Lower leg skin (tissue), 4 donors: ENCODE measurements at places on chromosomes 2 and 18.
A peak's percentile ranks its signal among the peaks of the same experiment; 100 is the strongest.

DNA sequence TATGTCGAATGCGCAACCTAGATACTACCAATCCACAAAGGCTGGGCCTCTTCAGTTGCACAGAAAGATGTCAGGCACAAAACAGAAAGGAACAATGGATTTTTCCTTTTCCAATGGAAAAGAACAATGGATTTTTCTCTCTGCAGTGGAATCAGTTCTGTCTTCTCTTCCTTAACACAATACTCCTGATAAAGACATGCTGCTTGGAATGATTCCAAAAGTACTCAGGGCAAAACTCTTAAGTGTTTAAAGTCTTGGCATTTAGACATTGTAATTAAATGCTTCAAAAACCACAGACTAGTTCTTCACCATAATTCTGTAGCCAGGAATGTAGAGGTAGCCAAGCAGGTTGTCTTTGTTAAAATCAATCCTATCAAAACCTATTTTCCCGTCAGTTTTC lies 46.7 kb upstream of the FLACC1 start:
- DNase-seq: no peak

- no peak for DNase-seq
Measured at GRCh38 chr2:72108121-72108520, 39.5 kb downstream of the CYP26B1 start.

- no peak for DNase-seq
Measured at GRCh38 chr18:12052866-12053265, 40.8 kb upstream of the ANKRD62 start.

DNA sequence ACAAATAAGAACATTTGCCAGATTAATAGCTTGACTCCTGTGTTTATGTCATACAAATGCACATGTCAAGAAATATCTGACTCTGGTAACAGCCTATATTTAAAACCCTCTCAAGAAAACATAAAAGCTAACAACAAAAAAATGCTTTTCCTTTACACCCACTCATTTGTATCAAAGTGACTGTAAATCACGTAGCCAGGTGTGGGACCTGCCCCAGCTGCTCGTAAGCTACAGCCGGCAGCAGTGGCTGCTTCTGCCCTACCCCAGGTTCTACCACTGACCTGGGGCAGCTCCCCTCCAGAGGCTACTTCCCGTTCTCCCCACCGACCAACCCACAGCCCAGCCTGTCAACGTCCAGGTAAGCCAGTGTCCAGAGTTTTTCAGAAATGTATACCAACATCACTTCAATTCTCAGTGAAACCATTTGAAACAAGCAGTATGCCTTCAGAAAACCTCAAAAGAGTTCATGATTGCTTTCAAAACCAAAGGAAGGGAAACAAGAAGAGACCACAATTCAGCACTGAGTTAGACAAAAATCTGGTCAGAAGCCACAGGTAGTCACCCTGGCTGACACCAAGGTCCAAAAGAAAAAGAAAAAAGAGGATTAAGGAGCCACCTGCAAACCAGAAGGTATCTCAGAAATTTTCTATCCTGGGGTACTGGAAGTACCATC lies 40.4 kb downstream of the KIDINS220 start:
- DNase-seq: no peak

DNA sequence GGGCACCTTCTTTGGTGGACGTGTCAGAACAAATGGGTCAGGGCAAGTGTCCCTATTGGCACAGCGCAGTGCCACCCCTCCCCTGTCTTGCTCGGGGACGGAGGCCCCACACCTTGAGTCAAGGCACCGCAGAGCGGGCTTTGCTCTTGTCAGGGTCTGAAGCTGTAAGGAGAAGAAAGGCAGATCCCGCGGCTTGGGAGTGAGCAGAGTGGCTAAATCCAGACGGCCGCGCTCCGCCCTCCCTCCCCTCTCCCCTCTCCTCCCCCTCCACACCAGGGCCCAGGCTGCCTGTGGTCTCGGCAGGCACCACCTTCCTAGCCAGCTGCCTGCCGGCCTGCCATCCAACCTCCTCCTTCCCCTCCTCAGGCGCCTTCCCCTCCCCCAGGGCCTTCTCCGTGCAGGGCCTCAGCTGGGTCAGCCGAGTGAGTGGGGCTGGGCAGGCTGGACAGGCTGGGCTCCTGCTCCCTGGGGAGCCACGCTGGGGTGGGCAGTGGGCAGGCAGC lies 25.8 kb downstream of the SPEG start:
- no peak for DNase-seq

DNA sequence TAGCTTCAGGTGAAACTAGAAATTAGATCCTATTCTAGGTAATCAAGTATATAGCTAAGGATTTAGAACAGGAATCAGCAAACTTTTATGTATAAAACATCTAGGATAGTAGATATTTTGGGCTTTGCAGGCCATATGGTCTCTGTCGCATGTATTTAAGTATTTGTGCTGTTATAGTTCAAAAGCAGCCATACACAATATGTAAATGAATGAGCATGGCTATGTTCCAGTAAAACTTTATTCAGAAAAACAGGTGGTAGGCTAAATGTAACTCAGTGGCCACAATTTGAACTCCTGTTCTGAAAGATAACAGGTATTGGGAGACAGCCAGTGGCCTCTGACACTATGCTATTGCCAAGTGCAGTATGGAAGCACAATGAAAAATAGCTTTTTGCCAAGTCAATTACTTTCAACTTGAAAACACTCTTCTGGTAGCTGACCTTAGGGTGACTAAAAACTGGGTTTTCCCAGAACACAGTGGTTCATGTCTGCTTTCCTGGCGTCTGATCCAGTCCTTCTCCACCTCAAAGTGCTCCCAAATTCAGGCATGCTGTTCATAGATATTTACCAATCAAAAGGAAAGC lies 304.7 kb upstream of the SYT4 start:
- no peak for DNase-seq

GRCh38 chr2:48714245-48714644 lies 41.3 kb downstream of the LHCGR start:
- no peak for DNase-seq

- no peak for DNase-seq
Measured at GRCh38 chr18:45652303-45653080, 37.2 kb downstream of the SLC14A2 start.

GRCh38 chr2:205925373-205926337 lies 160.3 kb downstream of the INO80D start:
- DNase-seq: peak; percentile 94

DNA sequence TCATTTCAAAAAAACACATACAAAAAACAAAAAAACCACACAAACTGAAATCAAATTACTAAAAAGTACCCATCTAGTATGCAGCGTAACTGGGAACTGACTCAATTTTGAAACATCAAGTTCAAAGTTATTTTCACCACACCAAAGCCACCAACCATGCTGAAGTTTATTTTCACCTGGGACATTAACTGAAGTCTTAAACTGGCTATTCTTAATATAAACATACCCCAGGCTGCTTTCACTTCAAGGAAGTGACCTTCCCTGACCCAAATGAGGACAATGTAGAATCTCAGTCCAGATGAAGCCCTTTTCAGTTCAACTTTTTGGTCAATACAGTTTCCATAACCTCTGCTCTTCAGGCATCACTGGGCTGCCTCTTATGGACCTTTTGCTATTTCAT lies 84.6 kb downstream of the PIGN start:
- no peak for DNase-seq

GRCh38 chr2:238743243-238744065 lies 104.4 kb upstream of the TWIST2 start:
- DNase-seq: peak; percentile 69

- DNase-seq: no peak
Measured at GRCh38 chr2:127365211-127365643, 22.5 kb downstream of the MAP3K2 start.

DNA sequence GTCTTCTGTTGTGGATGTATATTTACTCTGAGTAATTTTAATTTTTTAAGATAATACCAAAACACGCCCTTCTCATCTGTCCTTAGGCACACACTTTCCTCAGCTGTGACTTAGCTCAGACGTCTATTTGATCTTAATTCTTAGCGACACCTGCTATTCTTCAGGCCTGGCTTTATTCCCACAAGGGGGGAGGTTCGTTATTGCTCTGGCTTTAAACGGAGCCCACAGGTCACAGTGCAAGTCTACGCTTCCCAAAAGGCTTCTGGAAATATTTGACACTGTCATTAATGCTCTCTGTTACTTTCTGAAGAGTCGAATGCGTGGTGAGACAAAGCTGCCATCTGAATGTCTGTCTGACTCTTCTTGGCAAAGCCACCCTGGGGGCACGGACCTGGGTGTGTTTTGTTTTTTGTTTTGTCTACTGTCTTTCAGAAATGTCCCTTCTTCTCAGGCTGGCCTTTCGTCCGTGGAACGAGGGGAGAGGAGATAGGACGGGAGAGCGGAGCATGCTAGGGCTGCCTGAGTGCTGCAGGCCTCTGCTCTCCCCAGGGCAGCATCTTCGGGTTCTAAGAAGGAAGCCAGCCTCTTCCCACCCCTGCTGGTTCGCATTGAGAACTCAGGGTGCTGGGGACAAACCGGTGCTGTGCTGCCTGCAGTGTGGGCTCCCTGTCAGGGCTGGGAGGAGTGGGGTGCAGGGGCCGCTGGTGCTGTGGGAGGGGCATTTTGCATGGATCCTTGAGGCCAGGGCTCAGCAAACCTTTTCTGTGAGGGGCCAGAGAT lies 61.9 kb downstream of the ASAP2 start:
- no peak for DNase-seq

DNA sequence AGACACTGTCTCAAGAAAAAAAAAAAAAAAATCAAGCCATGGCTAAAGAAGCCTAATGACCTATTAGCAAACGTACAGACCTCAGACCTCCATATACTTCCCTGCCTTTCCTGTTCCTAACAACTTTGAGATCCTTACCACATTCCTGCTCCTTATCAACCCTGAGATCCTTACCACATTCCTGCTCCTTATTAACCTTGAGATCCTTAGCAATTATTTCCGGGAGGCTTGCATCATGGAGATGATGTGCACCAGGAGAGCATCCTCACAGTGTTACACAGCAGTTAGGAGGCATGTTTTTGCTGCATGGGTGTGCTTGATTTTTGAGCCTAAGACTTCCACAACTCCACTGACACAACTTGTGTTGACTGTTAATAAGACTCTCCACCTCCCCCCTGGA lies 54.6 kb upstream of the RASGRP3 start:
- DNase-seq: no peak

DNA sequence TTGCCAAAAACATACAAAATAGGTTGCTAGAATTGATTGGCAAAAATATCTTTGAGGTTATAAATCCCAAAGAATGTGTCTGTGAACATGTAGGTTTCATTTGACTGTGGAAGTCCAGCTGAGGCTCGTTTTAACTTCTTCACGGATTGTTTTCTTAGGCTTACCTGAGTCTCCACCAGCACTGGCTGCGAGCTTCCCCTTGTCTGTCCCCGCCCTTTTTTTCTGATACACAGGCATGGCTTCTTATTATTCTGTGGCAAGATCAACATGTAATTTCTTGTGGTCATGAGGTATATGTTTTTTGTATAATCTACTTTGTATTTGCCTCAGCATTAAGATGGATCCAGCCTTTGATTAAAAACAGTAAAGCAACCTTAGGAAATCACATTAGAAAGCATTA lies 7.2 kb upstream of the SLC40A1 start:
- no peak for DNase-seq

DNA sequence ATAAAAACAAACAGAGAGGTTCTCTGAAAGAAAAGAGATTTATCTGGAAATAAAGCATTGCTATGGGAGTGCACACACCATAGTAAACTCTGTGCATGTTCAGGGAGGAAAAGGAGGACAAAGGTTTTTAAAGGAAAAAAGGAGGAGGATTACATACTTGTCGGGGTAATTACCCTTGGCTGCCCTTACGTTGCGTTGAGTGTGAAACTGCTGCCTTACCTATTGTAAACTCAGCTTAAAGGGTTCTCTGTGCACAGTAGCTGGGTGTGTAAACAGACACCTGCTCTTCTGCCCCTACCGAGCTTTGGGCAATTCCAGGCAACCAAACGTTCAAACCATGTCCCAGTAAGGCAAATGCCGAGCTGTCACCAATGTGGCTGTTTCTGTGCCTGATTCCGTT lies 29.6 kb upstream of the PXDN start:
- no peak for DNase-seq

DNA sequence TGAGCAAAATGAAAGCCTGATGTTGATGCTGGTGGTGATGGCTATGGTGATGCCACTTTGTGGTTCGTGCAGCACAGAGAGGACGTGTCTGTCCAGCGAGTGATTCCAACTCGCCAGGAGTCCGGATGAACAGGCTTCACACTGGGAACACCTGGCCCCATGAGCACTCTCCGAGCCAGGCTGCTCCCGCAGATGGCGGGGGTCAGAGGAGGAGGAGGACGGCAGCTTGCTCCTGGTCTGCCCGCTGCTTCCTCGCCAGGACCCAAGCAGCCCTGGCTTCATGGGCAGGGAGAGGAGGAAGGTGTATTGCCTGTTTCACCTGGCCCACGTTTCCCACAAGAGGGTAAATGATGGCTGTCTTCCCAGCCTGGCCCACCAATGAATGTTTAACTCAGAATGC lies 121.6 kb downstream of the MTCL1 start:
- no peak for DNase-seq

GRCh38 chr2:88032070-88032702 lies 15.8 kb upstream of the RNU2-63P start:
- DNase-seq: no peak

GRCh38 chr18:3725115-3725514 lies 275.1 kb downstream of the TGIF1 start:
- DNase-seq: no peak

DNA sequence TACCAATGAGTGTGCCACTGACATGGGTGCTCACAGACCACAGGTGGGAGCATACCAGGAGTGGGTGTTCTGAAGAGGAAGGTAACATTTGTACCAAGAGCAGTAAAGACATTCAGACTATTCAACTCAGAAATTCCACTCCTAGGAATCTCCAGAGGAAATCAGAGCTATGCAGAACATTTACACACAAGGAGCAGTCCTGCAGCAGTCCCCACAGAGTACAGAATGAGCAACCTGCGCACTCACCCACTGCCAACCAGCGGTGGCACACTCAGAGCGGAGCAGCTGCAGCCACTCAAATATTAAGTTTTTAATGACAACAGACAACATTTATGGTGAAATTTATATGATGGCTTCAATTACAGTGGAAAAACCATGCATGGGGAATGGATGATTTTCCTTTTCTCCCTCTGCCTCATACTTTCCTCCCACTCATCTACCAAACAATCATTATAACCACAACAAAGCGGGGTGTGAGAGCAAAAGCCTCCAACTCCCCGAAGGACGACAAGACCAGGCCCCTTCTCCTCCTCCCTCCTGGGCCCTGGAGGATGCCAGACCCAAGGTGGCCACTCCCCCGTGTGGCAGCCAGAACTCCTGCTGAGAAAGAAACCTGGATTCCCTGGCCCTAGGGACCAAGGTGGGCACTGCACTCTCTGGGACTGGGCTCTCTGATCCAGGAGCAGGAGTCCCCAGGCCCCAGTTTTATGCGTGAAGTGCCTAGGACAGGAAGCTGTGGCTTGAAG lies 5.4 kb downstream of the HS6ST1 start:
- peak; percentile 12 for DNase-seq

- no peak for DNase-seq
Measured at GRCh38 chr2:86543335-86543734, 19.9 kb downstream of the CHMP3 start.

DNA sequence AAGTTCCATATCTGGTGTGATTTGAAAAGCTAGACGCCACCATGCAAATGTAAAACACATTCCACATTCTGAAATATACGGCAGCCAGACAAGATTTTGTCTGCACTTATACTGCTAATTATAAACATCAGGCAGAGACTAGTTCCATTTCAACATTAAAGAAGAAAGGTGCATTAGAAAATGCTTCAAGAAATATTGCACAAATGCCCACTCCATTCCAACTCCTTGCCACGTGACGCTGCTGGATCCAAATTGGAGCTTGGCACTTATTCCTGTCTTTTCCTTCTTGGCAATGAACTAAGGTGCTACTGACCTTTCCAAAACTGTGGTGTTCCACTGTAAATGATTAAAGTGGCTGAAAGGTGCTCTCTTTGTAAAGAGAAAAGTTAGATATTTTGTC lies 6.3 kb downstream of the COL6A3 start:
- no peak for DNase-seq

GRCh38 chr2:20661421-20662307 lies 5.3 kb upstream of the GDF7 start:
- DNase-seq: peak; percentile 94
